ENCODE measurements at places on chromosomes 6 and 20. TPM values are rescaled to one million over a fixed set of nuclear protein-coding genes. Genes with fewer than 3 reads are reported as not detected.

GRCh38 chr6:154706389-154706788 is 26.8 kb upstream of the SCAF8 start:
- DNase-seq, result no peak

- no peak for DNase-seq
Observed at GRCh38 chr6:11403035-11403601, 134.4 kb upstream of the TMEM170B start.

- DNase-seq, result no peak
Observed at GRCh38 chr6:117118490-117118889, 146.9 kb upstream of the VGLL2 start.

DNA sequence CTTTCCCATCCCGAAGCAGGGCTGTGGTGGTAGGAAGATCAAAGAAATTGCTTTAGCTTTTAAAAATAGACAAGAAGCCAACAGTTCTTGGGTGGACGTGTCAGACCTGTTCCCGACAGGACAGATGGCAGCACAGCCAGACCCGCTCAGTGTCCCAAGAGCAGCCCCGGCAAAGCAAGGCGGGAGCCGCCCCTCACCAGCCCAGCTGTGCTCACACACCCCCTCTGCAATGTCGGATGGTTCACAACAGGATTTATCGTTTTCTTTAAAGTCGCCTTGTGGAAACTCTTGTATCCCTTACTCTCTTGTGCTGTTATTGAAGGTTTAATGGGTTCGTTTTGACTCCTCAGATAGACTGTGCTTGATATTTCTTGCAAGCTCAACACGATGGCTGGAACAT is 302.4 kb downstream of the THBS2 start:
- no peak for DNase-seq

GRCh38 chr20:52060794-52061714 is 130.5 kb downstream of the ZFP64 start:
- no peak for DNase-seq

DNA sequence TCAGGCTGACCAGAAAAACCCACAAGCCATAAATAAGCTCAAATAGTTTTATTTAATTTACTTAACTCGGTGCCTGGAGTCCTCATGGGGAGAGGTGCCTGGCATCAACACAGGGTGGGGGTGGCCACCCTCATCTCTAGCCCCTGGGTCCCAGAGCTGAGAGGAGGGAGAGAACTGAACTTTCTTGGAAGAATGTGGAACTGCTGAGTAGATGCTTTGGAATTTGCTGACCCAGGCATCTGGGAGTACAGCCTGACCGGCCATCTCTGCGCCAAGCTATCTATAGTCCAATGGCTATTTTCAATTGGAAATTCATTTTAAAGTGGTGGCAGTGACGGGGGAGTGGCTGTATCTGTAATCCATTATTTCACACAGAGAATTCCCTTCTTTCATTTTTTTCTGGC is 104.8 kb downstream of the CDH26 start:
- peak; percentile 46 for DNase-seq

DNA sequence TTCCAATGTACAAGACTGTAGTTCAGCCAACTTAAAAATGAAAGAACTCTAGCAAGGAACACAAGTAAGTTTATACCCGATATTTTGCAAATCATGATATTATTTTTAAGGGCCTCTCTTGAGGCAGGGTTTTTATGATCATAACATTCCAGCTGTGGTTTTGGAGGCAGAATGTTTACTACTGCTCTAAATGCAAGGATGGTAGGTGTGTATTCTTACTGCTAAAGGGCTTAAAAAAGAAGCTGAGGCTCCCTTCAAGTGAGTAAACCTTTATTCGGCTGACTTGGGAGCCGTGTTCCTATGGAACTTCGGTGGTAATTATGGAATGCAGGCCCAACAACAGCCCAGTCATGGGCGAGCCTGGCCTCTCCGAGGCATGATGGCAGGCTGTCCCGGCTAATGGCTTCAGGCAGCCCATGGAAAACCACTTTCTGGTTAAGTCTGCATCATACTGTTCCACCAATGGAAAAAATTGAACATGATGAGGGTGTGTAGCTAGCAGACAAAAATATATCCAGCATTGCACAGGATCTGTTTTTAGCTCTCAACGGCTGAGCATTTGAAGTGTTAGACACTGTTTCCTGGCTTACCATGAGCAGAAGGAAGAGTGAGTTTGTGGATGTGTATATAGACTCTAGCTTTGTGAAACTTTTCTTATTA is 111.5 kb downstream of the TIAM2 start:
- no peak for DNase-seq

GRCh38 chr6:43575105-43575771 is 600 bp downstream of the XPO5 start:
- DNase-seq, result no peak

- DNase-seq, result no peak
Observed at GRCh38 chr6:16644540-16645250, 116.6 kb downstream of the ATXN1 start.

- no peak for DNase-seq
Observed at GRCh38 chr20:34547844-34548613, 10.5 kb upstream of the MAP1LC3A start.

DNA sequence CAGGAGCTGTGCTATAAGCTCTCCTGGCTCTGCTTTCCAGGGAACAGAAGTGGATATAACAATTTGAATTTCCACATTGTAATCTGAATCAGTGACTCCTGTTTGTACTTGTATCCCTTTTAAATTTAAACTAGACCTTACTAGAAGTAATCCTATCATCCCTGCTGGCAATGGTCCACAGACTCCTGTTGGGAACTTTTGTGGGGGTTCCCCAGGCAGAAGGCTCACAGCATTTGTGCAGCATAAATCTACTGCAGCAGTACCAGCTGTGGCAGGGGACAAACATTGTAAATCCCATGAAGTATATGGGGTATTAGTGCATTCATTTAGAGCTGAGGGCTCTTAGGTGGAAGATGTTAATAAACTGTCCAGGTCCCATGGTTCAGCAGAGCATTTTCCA is 12.0 kb upstream of the PDCD2 start:
- DNase-seq, result no peak

- DNase-seq, result no peak
Observed at GRCh38 chr6:20608356-20608755, 74.1 kb downstream of the CDKAL1 start.

- DNase-seq, result peak; percentile 46
Observed at GRCh38 chr20:50478162-50478990, 31.8 kb upstream of the PTPN1 start.

DNA sequence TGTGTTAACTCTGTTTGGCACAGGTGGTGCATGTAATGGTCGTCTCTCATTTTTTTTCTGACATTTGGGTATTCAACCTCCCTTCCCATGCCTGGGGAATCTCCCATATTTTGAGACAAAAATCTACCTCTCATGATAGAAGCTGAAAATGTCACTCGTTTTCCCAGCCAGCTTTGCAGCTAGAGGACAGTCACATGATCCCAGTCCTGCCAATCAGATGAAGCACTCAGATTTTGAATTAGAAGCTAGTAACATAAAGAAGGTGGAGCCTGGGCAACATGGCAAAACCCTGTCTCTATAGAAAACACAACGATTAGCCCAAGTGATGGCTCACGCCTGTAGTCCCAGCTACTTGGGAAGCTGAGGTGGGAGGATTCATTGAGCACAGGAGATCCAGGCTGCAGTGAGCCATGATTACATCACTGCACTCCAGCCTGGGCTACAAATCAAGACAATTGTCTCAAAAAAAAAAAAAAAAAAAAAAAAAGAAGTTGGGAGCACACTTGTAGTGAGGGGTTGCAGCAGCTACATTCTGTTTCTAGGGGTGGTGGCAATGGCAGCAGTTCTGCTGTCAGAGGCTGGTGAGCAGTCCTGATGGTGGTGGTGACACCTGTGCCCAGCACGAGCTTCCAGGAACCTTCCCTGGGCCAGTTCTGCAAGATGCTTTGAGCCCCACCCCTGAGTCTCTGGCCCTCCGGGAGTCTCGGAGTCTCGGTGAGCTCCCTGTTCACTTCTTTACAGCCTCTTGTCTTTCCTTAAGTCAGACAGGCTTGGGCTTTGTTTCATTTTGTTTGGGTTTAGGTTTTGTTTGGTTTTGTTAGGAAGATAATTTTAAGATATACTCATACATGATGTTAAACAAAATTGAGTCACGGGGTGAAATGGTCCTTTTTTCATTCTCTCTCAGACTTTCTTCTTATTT is 94.1 kb upstream of the KCNG1 start:
- DNase-seq, result peak; percentile 52

GRCh38 chr6:131652472-131652871 is 15.4 kb downstream of the ENPP3 start:
- no peak for DNase-seq

DNA sequence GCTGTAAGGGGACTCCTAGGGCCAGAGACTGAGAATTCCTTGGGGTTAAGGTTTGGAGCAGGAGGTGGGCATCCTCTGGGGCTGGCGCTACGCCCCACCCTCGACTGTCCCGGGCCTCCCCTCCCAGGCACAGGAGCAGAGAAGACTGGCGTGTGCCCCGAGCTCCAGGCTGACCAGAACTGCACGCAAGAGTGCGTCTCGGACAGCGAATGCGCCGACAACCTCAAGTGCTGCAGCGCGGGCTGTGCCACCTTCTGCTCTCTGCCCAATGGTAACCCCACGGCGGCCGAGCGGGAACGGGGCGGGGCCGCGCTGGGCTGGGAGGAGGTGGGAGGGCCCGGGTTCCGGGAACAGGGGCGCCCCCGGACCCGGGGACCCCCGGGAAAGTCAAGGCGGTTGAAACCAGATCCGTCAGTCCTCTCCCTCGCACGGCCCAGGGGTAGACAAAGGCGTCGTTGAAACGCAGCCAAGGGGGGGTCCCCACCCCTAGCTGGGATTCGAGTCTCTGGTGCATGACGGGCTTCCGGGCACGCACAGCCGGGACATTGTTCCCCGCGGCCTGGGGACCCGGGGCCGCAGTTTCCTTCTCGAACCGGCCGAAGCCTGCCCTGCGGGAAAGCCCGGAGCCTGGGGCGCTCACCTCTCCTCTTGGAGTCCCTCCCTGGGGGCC is 844 bp downstream of the WFDC2 start:
- no peak for DNase-seq

DNA sequence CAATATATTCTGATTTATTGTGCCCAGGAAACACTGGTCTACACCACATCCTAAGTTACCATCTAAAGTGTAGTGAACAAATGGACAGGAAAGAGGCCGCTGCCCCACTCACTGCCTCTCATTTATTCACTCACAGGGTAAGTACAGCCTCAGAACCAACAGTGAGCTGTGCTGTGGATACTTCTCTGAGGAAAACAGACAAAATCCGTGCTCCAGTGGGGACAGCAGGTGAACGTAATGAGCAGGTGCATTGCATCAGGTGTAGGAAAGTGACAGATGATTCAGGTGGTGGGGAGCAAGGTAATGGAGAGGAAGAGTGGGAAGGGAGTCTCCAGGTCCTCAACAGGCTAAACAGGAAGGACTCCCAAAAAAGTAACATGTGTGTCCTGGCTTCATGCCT is 8.4 kb upstream of the ULBP2 start:
- DNase-seq, result no peak

DNA sequence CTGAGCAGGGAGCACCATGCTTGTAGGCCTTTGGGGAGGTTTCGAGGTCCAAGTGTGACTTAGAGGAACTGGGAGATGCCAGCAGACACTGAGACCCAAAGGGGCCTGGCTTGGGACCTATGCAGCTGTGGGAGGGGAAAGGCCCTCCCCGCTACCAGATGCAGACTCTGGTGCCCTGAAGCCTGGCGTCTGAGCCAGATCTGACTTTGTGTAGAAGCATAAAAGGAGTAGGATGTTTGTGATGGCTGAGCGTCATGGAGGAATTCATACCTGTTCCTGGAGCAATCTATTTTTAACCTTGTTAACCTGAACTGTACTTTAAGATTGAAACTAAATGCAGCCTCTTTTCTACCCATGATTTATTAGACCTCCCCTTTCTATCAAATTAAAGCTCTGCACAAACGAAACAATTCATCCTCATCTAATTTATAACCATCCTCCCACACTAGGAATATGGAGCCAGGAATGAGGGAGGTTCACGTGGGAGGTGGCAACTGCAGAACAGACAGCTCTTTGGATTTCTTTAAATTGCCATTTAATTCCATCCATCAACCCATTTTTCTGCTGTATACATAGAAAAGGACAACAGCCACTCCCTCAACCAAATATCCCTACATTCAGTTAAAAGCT is 172.6 kb upstream of the AGPAT4 start:
- no peak for DNase-seq

GRCh38 chr20:52780462-52780861 is 191.7 kb upstream of the TSHZ2 start:
- DNase-seq, result no peak

- DNase-seq, result no peak
Observed at GRCh38 chr20:32792316-32792715, 27.4 kb upstream of the MAPRE1 start.

DNA sequence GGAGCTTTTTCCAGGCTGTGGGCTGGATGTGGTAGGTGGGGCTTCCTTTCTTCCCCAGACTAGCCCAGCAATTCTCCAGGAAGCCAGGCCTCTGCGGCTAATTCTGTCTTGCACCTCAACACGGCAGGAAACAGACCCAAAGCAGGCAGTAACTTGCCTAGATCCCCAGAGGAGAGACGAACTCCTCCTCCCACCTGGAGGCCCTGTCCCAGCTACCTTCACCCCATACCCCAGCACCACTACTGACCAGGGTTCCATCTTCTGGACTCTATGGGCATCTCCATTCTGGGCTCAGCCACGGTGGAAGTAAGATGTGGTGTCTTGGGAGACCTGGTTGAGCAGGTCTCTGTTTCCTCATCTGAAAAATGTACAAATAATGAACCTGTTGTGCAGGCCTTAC is 48.4 kb upstream of the ZNF337 start:
- no peak for DNase-seq

GRCh38 chr6:9057937-9058336 is 622.6 kb upstream of the SLC35B3 start:
- no peak for DNase-seq

GRCh38 chr6:40395066-40395697 is 192.0 kb downstream of the LRFN2 start:
- DNase-seq, result no peak

DNA sequence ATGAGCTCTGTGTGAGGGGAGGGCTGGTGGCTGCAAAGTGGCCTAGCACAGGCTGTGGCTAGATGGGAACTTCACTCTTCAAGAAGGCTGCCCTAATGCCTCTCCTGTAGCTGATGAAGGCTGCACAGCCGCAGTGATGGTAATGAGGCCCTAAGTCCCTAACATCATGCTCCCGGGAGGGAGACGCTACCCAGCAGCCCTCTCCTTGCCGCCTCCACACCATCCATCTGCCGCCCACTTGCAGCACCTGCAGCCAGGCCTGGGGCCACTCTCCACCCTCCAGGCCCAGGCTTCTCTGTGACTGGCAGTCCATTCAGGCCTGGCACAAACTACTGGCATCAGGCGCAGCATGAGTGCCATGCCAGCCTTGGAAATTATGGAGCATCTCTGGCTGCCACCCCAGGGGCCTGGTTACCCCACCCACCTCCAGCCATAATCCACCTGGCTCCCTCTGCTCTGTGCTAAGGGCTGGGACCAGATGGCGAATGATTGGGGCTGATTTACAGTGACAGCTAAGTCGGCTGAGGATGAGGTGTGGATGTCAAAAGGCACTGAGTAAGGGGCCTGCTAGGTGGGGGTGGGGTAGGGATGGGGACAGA is 284.2 kb downstream of the LRFN2 start:
- DNase-seq, result no peak

Gene AMD1
- 121 TPM for total RNA-seq

Gene MRPL2
- total RNA-seq, result 14.4 TPM

Gene OXT
- total RNA-seq, result not detected

Gene MEI4
- total RNA-seq, result 0.41 TPM

Gene SCGN
- not detected for total RNA-seq

Gene SDHAF4
- 1.3 TPM for total RNA-seq

Gene SIRPB2
- total RNA-seq, result not detected

Gene ULBP2
- total RNA-seq, result 0.34 TPM

Gene CLPSL2
- not detected for total RNA-seq

Gene CRISP2
- total RNA-seq, result not detected

Gene EPPIN
- not detected for total RNA-seq

Gene EPHA7
- 2.0 TPM for total RNA-seq

Gene GLP1R
- total RNA-seq, result not detected

Gene TMC2
- total RNA-seq, result not detected
